ELF-1 (cell line): ENCODE measurements at places on chromosomes 2 and 18.

- DNase-seq: no peak
Observed at GRCh38 chr2:216082117-216082711, 495 bp downstream of the TMEM169 start.

- DNase-seq: no peak
Observed at GRCh38 chr18:65937180-65937579, 186.4 kb downstream of the CDH7 start.

DNA sequence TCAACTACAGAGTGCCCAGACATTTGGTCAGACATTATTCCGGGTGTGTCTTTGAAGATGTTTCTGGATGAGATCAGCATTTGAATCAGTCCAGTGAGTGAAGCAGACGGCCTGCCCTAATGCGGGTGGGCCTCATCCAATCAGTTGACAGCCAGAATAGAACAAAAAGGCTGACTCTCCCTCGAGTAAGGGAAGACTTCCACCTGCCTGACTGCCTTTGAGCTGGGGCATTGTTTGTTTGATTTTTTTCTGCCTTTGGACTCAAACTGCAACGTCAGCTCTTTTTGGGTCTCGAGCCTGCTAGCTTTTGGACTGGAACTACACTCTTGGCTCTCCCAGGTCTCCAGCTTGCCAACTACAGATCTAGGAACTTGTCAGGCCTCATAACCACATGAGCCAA lies 111.7 kb upstream of the AGAP1 start:
- DNase-seq: no peak

DNA sequence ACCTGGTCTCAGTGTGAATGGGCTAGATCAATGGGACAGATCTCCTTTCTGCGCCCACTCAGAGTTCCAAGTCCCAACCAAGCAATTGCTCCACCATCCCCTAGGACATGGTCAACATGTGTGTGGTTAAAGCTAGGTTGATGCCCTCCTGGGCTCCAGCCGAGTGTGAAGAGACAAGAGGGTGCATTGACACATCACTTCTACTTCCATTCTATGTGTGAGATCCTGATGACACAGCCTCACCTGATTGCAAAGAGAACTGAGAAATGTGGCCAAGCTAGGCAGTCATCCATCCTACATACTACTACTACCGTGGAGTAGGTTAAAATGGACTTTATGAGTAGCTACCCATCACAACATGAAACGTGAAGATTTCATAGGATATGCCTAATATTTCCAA lies 106.8 kb downstream of the NCKAP5 start:
- DNase-seq: no peak

GRCh38 chr18:24118750-24119577 lies 19.9 kb upstream of the CABYR start:
- peak; percentile 58 for DNase-seq
